ENCODE measurements at places on chromosomes 2 and 18.

DNA sequence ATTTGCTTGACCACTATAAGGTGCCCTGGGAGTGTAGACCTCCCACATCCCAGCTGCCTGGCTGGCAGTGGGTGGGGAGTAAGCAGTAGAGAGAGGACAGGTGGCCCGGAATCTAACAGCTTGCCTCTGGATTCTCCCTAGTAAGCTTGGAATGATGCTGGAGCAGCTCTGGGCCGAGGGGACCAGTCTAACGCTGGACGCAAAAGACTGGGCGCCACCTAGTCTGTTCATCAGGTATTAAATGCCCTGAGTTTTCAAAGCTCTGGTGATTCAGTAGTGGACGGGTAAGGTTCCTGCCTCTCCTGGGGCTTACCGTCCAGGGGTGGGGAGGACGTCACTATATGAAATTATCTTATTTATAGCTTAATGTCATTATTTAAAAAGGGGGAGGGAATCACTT is 648 bp upstream of the LYPD6B start:
- no peak for DNase-seq

- no peak for DNase-seq
Observed at GRCh38 chr2:37132914-37133313, 23.9 kb downstream of the EIF2AK2 start.

DNA sequence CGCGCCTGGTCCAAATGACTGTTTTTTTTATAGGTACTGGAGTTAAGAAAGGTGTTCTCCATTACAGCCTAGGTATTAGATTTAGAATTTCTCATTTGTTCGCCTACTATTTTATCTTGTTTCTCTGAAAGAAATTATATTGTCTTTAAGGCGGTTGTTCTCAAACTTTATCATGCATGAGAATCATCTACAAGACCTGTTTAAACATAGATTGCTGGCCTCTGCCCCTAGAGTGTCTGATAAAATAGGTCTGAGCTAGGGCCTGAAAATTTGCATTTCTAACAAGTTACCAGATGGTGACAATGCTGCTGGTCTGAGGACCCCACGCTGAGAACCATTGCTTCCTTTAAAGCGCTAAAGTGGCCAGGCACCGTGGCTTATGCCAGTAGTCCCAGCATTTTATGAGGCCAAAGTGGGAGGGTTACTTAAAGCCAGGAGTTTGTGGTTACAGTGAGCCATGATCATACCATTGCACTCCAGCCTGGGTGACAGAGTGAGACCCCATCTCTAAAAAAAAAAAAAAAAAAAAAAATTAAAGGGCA is 34.0 kb upstream of the RNF138 start:
- no peak for DNase-seq

GRCh38 chr2:154698721-154699574 is 453 bp downstream of the KCNJ3 start:
- no peak for DNase-seq

DNA sequence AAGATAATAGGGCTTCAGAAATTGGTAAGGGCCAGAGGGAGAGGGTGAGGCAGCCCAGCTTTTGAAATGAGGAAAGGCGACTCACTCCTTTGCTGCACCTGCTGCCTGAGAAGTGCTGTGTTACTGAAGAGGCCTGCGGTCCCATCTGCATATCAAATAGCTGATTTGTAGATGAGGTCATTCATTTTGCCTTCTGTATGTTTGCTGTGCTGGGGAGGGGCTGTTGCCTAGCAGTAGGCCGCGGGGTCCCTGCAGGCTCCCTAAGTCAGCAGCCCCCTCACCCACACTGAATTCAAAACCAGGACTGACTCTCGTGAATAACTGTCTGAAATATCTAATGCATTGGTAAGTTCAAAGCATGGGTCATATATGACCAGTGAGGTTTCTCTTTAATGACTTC is 377.2 kb downstream of the SOX11 start:
- DNase-seq = no peak

DNA sequence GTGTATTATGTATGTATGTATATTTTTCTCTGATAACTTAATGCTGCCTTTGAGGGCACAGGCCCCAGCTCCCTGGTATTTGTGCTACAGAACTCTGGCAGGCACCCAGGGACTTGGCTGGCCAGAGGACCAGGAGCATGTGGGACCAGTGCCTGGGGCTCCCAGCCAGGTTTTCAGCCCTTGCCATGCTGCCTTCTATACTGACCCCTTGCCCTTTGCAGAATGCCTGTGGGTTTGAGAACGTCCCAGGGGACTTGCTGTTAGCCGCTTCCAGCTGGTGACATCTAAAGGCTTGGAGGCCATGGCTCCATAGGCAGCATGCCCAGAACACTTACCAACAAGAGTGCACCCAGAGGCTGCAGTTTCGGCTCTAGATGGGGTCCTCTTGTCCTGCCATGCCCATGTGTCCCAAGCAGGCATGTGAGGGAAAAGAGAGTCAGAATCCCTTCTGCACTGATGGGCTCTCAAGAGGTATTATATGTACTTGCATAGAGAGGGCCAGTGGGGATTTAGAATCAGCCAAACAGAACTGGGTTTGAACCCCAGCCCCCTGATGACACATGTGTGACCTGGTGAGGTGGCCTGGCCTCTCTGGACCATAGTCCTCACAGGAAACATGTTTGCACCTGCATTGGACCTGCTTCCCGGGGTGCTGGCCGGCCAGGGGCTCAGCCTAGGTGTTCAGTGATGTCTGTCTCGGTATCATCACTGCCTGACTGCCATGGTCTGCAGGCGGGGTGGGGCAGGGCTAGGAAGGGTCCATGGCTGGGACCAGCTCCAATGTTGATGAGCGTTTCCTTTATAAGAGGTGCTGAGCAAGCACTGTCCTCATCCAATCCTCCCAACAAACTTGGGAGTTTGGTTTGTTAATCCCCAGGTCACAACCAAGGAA is 119.2 kb upstream of the FHL2 start:
- DNase-seq = no peak

- no peak for DNase-seq
Observed at GRCh38 chr18:59060551-59060950, 79.1 kb upstream of the SEC11C start.

DNA sequence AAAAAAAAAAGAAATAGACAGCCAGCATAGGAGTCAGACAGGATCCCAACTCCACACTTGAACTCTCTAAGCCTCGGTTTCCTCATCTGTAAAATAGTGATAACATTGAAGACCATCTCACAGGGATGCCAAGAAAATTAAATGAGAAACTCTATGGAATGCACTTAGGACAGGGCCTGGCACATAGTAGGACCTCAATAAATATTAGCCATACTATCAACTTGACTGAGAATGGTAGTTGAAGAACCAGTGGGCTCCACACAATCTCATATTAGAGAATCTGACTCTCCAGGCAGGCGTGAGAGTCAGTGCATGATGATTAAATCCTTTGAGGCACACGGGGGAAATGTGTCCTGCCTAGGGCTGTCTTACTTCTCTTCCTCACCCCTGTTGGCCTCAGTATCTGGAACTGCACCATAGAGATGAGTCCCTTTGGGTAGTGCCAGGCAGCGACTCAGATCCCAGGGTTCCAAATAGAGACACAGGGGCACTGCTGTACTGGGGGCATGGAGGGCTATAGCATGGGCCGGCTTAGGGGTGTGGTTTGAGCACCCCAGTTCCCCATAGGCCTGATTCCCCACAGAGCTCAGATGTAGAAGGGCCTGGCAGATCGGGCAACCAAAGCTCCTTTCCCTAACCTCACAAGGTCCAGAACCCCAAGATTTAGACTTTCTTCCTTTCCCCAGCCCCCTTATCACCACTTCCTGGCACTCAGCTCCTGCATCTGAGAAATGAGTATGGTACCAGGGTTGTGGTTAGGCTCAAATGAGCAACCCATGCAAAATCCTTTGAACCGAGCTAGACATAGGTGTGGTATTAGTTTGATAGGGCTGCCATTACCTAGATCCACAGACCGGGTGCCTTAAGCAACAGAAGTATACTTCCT is 51.3 kb upstream of the CAB39 start:
- peak; percentile 76 for DNase-seq

- no peak for DNase-seq
Observed at GRCh38 chr2:163736433-163737189, 803 bp upstream of the FIGN start.

- no peak for DNase-seq
Observed at GRCh38 chr2:217993138-217993537, 9.7 kb downstream of the TNS1 start.

DNA sequence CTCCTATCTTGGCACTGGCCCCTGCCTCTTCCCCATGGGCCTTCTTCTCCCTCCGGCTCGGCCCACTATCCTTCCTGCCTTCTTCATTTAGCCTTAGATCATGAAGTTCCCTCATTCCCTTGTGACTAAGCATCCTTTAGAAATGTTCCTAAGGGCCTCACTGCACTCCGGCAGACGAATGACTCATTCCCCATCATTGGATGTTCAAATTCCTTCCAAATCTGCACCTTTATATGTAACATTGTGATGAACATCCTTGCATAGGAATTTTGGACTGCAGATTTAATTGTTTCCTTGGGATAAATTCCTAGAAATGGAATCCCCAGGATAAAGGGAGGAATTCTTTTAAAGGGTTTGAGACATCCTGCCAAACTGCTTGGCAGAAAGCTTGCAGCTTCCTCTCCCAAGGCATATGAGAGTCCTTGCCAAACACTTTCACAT is 19.0 kb downstream of the CRACDL start:
- DNase-seq = no peak

DNA sequence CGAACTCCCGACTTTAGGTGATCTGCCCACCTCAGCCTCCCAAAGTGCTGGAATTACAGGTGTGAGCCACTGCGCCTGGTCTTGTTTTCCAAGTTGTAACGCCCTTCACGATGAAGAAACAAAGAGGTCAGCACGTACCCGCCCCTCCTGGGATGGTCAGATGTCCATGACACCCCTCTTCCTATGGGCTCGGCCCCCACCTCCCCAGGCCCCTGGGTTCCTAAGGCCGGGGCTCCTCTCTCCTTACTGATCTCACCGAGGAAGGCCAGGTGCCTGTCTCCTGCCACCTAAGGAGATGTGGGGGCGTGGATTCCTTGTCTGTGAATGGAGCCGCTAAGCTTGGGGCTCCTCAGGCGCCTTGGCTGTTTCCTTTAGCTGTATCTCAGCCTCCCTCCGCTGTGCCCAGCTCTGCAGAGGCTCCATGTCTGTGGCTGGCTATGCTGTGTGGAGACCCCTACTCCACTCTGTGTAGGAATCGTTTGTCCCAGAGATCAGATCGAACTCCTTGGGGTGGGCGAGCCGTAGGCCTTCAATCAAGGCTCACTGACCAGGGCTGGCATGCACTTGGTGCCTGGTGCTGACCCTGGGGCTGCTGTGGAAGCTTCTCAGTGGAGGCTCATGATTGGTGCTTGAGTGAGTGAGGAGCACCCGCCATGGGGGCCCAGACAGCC is 8.8 kb downstream of the COLEC11 start:
- DNase-seq = no peak

GRCh38 chr2:27587025-27587424 is 4.2 kb downstream of the ZNF512 start:
- DNase-seq = no peak

GRCh38 chr2:44599130-44599529 is 237.4 kb downstream of the CAMKMT start:
- DNase-seq = no peak

DNA sequence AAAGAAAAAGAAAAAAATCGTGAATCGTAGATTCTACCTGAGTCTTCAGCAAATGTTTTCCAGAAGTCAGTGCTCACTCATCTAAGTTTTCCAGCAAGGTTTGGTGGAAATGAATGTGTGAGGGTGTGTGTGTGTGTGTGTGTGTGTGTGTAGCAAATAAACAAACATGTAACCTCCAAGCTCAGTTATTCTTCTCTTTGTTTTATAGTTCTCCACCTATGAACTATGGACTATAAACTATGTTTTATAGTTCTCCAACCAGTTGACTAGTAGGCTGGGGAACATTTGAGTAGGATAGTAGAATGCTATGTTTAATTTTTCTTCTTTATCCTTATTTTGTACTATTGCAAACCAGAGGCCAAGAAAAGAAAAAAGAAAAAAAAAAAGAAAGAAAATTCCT is 44.6 kb upstream of the SERPINE2 start:
- no peak for DNase-seq

GRCh38 chr2:95025406-95026319 is at the start of gene MAL:
MAL (plus strand) TSS chr2:95025708; CDS start chr2:95025793, 85 bp downstream.
- DNase-seq = peak; percentile 61

- DNase-seq = no peak
Observed at GRCh38 chr2:76749858-76750257, 772.3 kb downstream of the LRRTM4 start.

DNA sequence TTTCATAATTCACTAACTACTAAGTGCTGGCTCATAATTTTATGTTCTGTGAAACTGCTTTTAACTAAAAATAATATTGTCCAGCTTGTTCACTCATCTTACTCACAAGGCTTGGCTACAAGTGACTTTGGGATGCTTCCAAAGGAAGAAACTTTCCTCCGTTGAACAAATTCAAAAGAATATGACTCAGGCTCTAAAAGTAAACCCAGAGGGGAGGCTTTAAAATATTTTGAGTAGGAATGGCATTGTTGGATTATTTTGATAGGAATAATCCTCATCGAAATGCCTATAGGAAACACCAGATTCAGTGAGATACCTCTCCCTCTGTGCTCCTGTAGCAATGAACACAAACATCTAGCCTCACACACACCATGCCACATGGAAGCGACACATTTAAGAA is 25.2 kb upstream of the TLK1 start:
- no peak for DNase-seq

GRCh38 chr2:107325981-107326786 is 440.2 kb upstream of the ST6GAL2 start:
- DNase-seq = no peak
